ENCODE measurements at places on chromosomes 6 and 20.
A peak's percentile ranks its signal among the peaks of the same experiment; 100 is the strongest.

GRCh38 chr20:64001607-64002011 is 20.7 kb downstream of the PRPF6 start:
- DNase-seq, result no peak

DNA sequence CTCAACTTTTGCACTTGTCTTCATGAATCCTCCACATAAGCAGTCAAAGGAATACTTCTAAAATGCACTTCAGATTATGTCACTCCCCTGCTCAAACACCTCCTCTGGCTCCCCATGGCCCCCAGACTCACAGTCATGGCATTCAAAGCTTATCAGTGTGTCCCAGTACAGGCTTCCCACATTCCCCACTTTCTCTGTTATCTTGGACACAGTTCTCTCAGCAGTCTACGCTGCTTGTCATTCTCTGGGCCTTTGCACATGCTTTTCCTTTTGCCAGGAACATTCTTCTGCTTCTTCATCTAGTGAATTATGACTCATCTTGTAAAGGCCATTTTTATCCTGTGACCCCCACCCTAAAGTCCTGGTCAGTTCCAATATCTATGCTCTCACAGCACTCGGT is 31.8 kb downstream of the SLC13A3 start:
- DNase-seq, result no peak

DNA sequence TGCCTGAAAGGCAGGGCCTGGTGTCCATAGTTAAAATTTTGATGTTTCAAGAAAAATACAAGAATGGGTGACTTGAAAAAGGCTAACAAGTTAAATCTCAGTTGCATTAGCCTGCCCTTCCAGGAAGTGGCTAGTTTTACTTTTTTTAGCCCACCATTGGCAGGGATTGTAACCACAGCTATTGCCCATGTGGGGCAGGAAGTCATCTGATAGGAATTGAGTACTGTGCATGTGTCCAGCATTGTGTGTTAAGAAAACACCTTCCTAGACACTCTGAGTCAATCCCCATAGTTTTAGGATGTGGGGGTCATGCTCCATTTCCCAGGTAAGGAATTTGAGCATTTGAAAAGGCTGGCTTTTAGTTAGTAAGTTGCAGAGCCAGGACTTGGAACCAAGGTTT is 26.9 kb downstream of the LYRM2 start:
- DNase-seq, result peak; percentile 14

DNA sequence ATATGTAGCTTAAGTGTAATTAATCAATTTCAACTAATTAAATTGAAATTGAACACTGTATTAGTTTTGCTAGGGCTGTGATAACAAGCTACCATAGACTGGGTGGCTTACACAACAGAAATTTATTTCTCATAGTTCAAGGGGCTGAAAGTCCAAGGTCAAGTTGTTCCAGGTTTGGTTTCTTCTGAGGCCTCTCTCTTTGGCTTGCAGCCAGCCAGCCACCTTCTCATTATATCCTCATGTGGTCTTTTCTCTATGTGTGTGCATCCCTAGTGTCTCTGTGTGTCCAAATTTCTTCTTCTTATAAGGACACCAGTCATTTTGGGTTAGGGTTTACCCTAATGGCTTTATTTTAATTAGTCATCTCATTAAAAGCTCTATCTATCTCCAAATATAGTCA is 611.7 kb downstream of the UTRN start:
- DNase-seq, result no peak

- DNase-seq, result no peak
These were observed 23.2 kb downstream of the PPP1R16B start for GRCh38 chr20:38828514-38829295.

- DNase-seq, result no peak
These were observed 199.7 kb upstream of the UST start for GRCh38 chr6:148547110-148547509.

DNA sequence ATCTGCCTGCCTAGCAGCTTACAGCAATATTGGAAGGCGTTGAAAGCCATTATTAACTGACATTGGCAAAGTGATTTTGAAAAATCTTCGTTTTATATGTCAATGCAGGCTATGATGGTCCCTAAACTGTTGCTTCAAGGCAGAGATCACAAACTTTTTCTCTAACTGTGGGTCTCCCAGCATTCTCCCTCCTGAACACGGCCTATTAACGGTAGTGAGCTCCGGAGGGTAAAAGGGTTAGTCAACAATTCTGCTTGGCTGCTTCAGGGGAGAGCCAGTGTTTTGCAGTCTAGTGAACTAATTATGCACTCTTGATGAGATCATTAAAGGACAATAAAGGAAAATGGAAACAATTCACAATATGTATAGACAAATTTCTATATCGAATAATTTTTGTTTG is 261.8 kb upstream of the QKI start:
- no peak for DNase-seq

GRCh38 chr6:139250296-139251044 is 41.3 kb downstream of the TXLNB start:
- DNase-seq, result peak; percentile 17

- peak; percentile 68 for DNase-seq
These were observed 2.6 kb downstream of the NT5E start for GRCh38 chr6:85452441-85452881.

GRCh38 chr6:44000164-44000842 is 126.9 kb downstream of the MRPL14 start:
- DNase-seq, result no peak

DNA sequence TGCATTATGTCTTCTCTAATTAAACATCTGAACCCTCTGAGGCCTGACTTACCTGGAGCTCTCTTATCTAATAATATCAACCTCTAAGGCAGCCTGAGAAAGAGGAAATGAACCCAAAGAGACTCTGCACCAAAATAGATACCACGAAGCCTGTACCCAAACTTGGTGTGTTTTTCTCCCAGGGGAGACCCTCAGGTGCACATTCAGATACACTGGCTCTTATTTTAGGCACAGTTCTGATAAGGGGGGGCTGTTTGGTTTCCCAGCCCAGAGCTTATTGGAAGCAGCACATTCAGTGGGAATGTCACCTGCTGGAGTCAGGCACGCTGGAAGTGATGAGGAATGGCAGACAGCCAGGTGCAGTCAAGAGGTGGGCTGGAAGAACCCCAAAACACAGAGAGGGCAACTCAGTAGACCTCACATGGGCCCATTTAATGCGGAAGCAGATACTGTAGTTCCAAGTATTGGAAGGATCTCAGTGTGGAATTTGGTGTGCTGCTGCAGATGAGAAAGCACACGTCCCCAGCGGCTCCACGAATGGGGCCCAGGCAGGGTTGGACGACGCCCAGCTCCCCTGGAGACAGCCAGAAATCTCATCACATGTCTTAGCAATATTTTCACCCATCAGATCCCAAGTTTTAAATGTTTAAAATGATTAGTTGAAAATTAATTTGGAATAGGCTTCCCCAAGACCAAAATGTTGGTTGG is 9.7 kb upstream of the CCR6 start:
- no peak for DNase-seq

- DNase-seq, result no peak
These were observed 104.2 kb downstream of the HIVEP1 start for GRCh38 chr6:12116264-12116800.

GRCh38 chr6:20169786-20170185 is 42.5 kb downstream of the MBOAT1 start:
- DNase-seq, result no peak

DNA sequence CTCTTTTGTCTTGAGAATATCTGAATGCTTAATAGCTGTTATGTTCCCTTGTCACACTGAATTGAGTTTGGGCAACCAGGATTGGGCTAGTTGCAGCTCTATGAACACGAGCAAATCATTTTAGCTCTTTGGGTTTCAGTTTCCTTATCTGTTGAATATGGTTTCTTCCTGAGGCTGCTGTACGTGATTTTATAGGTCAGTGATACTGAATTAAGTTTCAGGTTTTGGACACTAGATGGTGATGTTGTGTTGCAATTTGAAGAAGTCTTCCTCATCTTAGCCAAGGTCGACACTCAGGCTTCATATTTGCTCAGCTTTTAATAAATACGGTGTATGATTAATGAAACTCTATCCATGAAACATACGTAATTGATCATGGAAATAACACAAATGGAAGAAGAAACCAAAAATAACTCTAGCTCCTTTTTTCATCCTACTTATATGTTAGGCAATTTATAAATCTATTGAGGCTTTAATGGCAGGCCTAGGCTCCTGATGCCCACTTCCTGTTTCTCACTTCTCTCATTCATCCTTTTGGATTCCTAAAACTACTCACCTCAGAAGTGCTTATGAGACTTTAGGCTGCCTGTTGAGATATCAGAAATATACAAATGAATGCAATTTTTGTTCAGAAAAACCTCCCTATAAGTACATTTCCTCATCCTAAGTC is 354.1 kb upstream of the MAP3K7 start:
- peak; percentile 12 for DNase-seq

GRCh38 chr6:167652701-167653095 is 174.0 kb upstream of the AFDN start:
- no peak for DNase-seq

GRCh38 chr6:146267946-146268345 is 239.1 kb downstream of the GRM1 start:
- DNase-seq, result no peak

- DNase-seq, result no peak
These were observed 1.5 kb upstream of the ZNF165 start for GRCh38 chr6:28078836-28079235.

GRCh38 chr6:109449795-109450673 is 5.5 kb downstream of the MICAL1 start:
- no peak for DNase-seq

- DNase-seq, result no peak
These were observed 56.8 kb downstream of the COL9A1 start for GRCh38 chr6:70246118-70246517.

- no peak for DNase-seq
These were observed 493 bp downstream of the CRYBG1 start for GRCh38 chr6:106360989-106361430.

GRCh38 chr6:34383161-34383631 is 9.3 kb downstream of the NUDT3 start:
- no peak for DNase-seq

DNA sequence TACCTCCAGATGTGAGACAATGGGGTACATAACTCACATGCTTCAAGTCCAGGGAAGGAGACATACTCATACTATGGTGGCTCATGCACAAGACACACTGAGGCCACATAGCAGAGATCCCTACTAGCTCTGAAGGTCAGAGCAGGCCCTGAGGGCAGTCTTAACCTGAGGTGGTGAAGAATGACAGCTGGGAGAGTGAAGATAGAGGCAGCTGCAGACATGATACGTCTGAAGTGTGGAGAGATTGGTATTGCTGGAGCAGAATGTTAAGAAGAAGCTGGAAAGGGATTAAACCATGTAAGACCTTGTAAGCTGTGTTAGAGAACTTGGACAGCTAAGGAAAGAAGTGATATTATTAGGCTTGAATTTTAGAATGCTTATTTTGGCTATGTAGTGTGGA is 32.9 kb downstream of the PGM3 start:
- no peak for DNase-seq

- no peak for DNase-seq
These were observed 104.8 kb downstream of the FLRT3 start for GRCh38 chr20:14232650-14233049.

DNA sequence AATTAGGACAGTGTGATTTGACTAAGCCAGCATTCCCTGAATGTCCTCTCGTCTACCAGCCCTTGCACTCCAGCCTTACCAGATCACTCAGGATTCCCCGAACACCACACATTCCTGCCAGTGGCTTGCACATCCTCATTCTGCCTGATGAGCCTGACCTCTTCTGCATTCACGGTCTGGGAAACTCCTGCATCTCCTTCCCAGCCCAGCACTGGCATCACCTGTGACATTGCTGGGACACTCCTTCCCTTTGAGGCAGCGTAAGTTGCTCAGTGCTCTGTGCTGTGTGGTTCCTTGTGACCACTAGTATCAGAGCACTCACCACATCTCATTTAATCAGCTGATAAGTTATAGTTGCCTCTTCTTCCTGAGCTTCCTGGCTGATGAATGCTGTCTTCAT is 17.3 kb downstream of the NCOA7 start:
- no peak for DNase-seq

GRCh38 chr6:156864557-156864956 is 87.4 kb downstream of the ARID1B start:
- DNase-seq, result no peak

GRCh38 chr6:130457605-130458004 is 91.8 kb downstream of the TMEM200A start:
- DNase-seq, result peak; percentile 22

- DNase-seq, result no peak
These were observed 8.9 kb downstream of the TGIF2 start for GRCh38 chr20:36582322-36582721.

DNA sequence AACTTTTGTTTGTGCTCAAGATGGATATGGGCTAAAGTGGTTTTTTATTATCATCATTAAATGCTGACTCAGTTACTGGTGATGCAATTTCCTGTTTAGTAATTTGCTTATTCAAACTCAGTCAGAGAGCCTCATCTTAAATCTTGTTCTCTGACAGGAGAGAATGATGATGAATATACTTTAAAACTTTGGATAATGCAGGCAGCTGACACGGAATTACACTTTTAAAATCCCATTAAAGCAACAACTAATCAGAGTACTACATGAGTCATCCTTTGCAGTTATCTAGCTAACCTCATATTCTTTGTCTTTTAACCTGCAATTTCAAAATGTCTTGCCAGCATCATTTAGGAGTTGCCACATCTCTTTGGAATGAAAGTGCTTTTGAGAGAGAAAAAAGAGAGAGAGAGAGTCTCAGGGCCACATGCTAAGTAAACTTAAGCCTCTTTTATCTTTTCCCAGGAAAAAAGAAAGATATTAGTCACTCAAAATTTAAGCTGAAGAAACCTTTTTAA is 9.2 kb upstream of the C6orf141 start:
- peak; percentile 92 for DNase-seq

GRCh38 chr6:40965046-40965445 is 74.0 kb downstream of the UNC5CL start:
- peak; percentile 29 for DNase-seq

- no peak for DNase-seq
These were observed 1.7 kb downstream of the ARG1 start for GRCh38 chr6:131574686-131575085.

GRCh38 chr6:85185977-85186376 is 263.9 kb upstream of the NT5E start:
- DNase-seq, result no peak

DNA sequence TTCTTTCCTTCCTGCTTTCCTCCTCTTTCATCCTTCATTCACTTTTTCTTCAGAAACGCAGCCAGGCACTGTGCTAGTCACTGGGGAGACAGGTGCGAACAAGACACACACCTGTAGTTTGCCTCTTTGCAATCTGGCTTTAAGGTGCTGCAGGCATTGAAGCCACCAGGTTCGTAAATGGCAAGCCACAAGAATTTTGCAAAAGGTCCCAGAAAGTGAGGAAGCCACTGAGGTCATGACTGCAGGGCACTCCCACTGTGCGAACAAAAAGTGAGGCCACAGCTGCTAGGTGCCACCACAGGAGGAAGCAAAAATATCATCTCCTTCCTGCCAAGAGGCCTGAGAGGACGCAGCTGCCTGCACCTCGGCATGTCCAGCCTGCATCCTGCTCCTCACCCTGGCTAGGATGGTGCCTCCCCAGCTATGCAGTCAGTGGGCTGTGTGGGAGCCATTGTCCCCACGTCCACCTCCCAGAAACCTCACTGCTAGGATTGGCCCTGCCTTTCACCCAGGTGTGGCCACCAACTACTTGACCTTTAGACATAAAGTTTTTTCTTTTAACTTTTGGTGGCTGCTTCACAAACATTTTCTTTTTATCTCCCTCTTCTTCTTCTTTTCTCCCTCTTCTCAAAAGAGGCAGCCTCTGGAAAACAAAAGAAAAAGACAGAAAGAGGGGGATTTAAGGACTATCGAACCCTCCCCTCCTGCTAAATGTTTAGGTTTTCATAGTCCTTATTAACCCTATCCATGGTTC is 230.8 kb downstream of the BCAS1 start:
- DNase-seq, result no peak

Data from HFFc6 (cell line).